ENCODE measurements at places on chromosomes 1 and 21. TPM values are rescaled to one million over a fixed set of nuclear protein-coding genes. Genes with fewer than 3 reads are reported as not detected.

Gene ATP1A2
- total RNA-seq: 100 TPM

Gene TMIGD3
- 0.85 TPM for total RNA-seq

GRCh38 chr21:43691086-43691795 is 27.7 kb upstream of the PDXK start:
- no peak for ATAC-seq

DNA sequence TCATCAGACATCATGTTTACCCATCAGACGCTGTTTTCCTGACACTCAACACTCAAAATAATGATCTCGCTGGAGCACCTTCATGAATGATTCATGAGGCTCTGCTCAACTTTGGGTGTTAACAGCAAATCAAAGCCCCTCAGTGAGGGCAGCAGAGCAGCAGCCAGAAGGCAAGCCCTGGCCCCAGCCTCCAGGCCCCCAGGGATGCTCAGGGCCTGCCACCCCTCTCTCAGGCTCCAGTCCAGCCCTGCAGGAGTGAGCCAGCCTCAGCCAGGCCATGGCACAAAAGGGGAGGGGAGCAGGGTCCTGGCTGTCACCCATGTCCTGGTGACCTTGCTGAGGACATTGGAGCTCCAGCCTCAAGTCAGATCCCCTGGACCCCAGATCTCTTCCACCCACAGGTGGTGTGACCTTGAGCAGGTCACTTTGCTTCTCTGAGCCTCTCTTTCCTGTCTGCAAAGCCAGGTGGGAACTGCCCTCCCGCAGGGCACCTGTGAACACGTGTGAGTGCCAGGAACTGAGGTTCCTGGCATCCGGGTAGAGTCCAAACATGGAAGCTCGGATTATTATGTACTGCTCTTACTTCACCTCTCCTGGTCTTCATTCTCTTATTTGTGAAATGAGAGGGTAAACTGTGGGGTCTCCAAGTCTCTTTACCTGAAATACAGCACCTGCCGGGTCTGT is 161.6 kb upstream of the VAMP3 start:
- no peak for ATAC-seq

Data from gastroesophageal sphincter (tissue), 4 donors.